ENCODE measurements at places on chromosomes 2 and 18.
A peak's percentile ranks its signal among the peaks of the same experiment; 100 is the strongest.

- no peak for DNase-seq
Observed at GRCh38 chr2:176071330-176072291, 12.2 kb downstream of the EVX2 start.

DNA sequence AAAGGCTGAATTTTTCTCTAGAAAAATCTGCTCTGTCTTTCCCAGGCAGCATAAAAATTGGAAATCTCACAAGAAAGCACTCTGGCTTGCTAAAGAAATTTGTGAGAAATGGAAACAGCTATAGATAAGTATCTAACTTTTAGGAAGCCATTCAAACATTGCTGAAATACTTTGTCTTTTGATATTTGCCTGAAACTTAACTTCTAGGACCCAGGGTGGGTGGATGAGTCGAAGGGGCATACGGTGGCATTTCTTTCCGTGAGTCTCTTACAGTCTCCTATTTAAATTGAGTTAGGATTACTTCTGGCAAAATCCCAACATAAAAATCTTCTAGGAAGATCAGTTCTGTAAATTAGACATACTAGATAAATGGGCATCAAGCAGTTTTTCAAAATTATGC lies 532 bp upstream of the COL3A1 start:
- no peak for DNase-seq

- peak; percentile 90 for DNase-seq
Observed at GRCh38 chr2:42928692-42929545, 136.5 kb upstream of the HAAO start.

- no peak for DNase-seq
Observed at GRCh38 chr2:54048117-54048785, 67.2 kb upstream of the ACYP2 start.

GRCh38 chr2:230048010-230048671 lies 20.6 kb downstream of the SLC16A14 start:
- DNase-seq, result no peak

GRCh38 chr2:113750385-113750784 lies 6.1 kb downstream of the SLC35F5 start:
- DNase-seq, result no peak

- no peak for DNase-seq
Observed at GRCh38 chr2:134669731-134670669, 48.8 kb downstream of the TMEM163 start.

DNA sequence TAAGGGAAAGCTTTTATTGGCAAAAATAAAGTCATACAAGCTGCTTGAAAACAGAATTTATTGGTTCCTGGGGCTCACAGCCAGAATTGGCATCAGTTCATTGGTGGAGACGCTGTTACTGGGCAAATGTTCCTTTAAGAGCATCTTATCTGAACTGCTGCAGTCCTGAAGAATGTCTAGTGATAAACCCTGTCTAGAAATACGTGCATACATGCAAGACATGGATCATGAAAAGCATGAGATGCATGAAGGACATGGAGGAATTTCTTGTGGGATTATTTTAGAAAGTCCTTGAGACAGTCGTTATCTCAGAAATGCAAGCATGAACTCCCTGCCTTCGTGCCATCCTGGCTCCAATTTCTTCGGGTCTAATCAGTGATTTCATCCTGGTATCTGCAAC lies 32.5 kb upstream of the FHOD3 start:
- peak; percentile 37 for DNase-seq

DNA sequence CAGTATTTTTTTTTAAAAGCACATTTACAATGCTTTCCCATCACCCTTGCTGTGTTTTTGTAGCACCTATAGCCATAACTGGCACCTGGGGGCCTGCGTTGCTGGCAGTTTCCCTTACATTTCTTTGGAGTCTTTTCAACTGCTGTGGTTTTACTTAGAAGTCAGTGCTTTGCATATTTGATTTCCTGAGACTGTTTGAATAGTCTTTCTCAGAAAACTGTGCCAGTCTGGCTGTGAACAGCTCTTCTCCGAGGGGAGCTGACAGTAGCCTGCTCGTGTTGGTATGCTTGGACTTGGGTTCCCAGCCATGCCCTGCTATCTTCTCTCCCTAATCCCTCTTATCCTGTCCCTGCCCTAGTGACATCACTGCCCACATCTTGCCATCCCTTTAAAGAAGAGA lies 81.5 kb downstream of the DPP4 start:
- DNase-seq, result no peak

- no peak for DNase-seq
Observed at GRCh38 chr18:23238152-23238531, 102.9 kb downstream of the CABLES1 start.

DNA sequence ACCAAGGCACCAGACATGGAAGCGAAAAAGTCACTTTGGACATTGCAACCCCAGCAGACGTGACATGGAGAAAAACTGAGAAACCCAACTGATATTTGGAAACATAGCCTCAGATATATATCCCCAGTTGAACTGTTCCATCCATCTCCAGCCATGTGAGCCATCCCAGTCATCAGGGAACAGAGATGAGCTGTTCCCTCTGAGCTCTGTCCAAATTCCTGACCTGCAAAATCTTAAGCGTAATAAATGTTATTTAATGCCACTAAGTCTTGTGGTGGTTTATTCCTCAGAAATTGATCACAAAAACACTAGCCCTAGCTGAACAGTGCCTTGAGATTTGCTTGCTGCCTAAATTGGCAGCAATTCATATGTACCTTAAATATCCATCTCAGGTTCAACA lies 182.8 kb downstream of the NRP2 start:
- no peak for DNase-seq

DNA sequence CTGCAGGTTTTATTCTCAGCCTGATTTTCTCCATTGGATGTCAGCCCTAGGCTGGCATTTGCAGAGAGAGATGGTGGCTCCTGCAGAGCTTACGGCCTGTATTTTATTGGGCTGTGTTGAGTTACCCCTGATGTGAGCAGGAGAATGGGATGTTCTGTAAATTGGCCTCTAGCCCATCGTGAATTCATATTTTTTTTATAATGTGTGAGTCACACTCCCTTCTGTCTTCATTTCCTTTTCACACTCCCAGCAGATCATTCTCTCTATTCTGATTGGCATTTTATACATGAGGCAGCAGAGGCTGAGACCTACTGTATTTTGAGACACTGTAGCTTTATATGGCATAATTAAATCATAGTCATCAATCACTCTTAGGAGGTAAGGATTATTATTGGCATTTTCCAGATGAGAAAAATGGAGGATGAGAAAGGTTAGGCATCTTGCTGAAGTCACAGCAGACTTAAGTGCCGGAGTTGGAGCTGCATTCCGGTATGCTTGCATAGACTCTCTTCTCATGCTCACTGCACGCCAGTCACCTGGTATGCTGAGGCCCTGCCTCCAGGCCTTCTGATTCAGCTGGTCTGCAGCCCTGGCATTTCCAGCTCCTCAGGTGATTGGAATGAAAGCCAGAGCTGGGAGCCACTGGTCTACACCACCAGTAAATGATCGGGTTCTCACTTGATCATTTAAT lies 142.4 kb downstream of the NEDD4L start:
- no peak for DNase-seq

DNA sequence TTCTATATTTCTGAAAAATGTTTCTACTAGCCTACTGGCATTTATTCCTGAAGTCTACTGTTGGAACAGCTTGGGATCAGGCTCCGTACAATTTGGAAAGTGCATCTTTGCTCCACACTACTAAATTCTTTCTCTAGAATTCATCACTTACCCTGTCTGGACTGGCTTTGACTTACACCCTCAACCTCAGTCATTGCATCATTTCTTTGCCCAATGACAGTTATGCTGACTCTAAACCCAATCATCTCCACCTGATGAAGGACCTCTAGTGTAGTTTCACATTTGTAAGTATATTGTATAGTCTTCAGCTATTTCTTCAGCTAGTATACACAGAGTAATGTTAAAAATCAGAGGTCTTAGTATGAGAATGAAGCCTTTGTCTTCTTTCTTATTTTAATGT lies 359.6 kb upstream of the MC4R start:
- DNase-seq, result no peak

DNA sequence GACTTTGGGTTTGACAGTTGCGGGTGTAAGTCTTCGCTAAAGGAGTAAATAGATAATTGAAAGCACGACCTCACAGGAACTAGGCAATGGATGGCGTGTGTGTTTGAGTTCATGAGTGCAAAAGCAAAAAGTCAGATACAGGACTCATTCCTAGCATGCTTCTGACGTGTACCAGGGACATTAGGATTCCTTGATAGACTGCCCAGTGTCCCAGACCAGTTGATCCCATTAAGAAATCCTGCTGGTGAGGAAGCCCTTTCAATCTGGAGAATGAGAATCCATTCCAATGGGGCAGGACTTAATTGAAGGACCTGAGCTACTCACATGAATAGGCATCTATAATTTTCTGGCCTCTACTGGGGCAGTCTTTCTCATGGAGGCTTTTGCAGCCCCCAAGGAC lies 235.4 kb downstream of the RAD51AP2 start:
- no peak for DNase-seq

- no peak for DNase-seq
Observed at GRCh38 chr18:70219688-70220087, 14.2 kb upstream of the RTTN start.

GRCh38 chr2:115574667-115575066 lies 1132.2 kb downstream of the DPP10 start:
- DNase-seq, result no peak

DNA sequence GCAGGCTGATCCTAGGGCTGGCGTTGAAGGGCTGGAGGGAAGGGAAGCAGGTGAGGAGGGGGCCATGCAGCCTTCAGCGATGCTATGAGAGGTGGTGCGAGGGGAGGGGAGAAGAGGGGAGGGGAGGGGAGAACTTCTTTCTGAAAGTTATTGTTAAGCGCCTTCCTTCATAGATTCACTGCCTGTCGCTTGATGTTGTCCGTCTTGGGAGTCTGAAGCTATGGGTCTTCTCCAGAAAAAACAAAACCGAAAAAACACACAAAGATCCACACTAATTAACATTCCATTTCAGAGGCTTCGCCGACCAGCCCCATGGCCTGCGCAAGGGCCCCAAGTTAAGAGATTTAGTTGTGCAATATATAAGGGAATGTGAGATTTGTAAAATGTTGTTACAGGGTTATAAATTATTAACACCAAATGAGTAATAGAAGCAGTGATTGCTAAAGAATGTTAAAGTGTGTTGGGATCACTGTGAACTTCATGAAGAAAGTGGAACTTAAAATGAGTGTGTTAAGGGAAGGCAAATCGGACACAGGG lies 758 bp downstream of the CFAP221 start:
- DNase-seq, result no peak

DNA sequence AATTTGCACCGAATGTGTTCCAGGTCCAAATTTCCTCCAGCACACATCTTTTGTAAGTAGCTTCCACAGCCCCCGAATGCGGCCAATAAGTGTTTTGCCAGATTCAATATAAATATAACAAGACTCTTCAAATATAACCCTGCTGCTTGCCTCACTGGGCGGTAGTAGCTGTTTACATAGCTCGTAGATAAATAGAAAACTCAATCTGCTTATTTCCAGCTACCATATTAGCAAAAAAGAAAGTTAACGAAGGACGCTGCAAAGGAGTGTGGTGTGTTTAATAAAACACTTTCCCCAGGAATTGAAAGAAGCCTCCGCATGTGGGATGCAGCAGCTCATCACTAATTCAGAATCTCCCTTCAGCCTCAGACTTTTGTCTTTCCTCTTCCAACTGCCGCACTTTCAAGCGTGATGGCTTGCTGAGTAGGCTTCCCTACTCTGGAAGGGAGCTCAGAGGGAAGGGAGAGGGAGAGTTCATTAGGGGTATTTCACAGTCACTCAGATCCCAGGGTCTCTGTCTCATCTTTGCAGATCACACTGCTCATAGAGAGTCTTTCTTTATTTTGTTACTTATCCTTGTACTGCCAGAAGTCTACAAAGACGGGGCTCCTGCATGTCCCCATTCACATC lies 367.0 kb downstream of the RND3 start:
- DNase-seq, result no peak

DNA sequence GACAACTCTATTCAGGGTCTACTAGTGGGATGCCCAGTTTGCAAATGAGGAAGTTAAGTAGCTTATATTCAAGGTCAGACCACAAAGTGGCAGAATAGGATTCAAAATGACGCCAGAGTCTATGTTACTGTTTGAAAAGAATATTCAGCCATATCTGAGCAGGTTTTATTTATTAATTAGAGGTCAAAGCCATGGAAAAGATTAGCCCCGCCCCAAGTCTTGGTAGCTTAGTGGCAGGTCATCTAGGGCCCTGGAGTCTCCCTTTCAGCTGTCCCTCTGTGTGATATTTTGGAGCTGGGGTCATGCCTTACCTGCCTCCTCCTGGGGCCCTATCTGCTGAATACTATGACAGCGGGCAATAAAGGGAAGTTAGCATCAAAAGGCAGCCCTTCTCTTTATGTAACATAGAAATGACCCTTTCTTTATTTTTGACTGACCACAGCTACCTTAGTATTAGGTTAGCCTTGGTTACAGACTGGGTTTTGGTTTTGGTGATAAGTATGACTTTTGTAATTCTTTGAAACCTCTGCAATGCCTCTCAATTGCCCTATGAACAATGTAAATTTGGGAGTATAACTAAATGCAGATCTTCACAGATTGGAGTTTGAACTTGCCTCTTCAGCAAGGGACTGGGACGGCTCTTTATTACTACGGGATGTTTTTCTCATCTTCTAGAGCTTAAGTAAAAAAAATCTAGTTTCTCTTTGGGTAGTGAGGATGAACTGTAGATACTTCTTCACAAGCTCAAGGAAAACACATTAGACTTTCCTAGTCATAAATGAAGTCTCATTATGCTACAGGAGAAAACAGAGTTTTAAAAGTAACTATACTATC lies 153.0 kb upstream of the ITGA4 start:
- no peak for DNase-seq

DNA sequence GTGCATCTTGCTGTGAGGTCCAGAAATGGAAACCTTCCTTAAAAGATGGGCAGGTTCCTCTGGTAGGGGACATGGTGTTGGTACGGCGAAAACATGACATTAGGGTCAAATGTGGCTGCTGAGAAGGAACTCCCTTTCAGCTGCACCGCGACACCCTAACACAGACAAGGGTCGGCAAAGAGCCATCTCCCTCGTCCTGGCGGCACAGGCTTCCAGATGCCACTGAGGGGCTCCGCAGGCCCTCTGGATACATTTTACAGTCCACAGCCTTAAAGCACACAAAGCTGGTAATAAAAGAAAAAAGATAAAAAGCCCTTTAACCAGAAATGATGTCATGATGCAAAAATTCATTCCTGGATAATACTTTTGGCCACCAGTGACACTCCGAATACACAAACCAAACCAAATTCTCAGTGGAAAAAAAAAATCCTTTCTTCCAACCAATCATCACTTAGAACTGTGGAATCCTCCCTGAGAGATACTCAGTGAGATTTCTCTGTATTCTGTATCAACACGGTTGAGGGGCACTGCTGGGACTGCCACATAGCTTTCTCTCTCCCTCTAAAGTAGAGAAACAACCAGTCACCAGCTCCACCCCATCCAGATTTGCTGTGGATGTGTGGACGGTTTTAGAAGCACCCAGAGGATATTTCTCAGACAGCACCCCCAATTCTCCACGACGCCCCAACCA lies 174.8 kb downstream of the HDAC4 start:
- no peak for DNase-seq

All from NCI-H524 (cell line).